DND-41 (cell line): ENCODE measurements at places on chromosomes 5 and 9.

- no peak for DNase-seq
Measured at GRCh38 chr5:154356020-154356655, 89.7 kb upstream of the SAP30L start.

GRCh38 chr9:108056084-108056804 lies 566.7 kb upstream of the KLF4 start:
- no peak for DNase-seq

DNA sequence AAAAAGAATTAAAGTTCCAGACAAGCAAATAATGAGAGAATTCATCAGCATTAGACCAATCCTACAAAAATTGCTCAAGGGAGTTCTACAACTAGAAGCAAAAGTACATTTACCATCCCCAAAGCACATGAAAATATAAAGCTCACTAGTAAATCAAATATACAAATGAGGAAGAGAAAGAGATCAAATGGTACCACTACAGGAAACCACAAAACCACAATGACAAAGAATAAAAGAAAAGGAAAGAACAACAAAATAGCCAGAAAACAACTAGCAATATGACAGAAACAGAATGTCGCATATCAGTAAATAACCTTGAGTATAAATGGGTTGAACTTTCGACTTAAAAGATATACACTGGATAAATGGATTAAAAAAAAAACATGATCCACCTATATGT lies 739.0 kb downstream of the DTWD2 start:
- DNase-seq = no peak

- DNase-seq = no peak
Measured at GRCh38 chr5:39451276-39451941, 26.6 kb upstream of the DAB2 start.

DNA sequence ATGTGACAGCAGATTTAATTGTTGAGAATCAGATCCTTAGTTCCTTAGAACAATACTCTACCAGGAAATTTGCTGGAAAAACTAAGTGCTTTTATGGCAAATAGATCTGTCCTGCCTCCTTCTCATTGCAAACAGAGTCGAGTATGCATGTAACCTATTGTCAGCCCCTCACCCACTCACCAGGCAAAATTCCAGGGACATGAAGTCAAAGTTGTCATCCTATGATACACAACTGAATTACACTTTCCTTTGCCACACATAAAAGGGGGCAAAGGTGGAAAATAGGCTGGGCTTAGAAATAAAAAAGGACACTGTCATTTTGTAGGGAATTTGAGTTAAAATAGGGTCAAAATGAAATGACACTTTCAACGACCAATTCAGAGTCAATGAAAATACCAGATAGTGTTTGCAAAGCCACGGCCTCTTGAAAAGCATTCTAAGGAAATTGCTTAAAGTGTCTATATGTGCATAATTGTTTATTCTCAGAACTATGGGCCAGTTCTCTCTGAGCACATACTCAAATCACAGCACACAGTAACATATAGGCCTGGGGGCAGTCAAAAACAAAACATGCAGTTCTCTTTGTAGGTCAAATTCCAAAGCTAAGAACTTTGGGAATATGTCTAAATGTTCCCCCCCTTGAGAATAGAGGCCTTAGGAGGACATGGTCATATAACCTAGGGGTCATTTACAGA lies 452.8 kb downstream of the NFIB start:
- DNase-seq = no peak

DNA sequence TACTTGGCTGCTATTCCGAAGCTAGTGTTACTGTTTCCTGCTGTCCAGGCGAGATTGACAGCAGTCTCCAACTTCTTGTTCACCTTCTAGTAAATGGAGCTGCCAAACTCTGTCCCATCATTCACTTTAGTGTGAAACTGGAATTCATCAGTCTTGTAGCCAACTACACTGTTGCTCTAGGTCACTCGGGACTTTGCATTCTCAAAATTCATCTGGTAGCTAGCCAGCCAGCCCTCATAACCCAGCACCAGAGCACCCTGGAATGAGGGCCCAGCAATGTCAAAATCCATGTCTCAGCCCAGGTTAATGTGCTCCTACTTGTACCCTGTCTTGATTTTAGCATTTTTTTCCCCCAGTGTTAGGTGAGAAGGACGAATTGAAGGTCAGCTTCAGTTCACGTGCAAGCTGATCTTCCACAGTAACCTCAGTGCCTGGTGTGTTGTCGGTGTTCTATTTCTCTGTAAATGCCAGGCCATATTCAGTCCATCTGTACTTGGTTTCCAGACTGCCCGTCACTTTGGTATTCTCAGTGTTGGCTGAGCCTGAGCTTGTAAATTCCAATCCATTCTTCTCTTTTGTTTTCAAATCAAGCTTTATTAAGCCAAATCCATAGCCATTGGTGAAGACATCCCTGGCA lies 28.9 kb downstream of the ZNF169 start:
- DNase-seq = no peak

- DNase-seq = no peak
Measured at GRCh38 chr5:82644766-82645165, 366.6 kb upstream of the RPS23 start.

GRCh38 chr9:89738137-89738932 lies 133.5 kb downstream of the GADD45G start:
- DNase-seq = no peak

DNA sequence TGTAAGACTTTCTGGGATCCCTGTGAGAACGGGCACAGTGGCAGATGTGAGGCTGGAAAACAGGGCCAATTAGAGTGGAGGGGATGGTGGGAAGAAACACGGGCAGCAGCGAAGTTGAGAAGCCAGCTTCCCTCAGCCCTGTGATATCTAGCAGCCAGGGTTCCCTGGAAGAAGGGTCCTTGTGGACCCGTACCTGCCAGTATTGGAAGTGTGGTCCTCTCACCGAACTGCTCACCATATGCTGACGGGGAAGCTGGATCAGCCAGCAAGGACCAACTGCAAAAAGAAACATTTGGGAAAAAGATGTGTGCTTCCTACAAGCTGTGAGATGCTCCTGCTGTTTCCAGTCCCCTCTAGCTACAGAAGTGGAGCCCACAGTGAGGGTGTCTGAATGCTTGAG lies 13.6 kb downstream of the CKMT2 start:
- no peak for DNase-seq

DNA sequence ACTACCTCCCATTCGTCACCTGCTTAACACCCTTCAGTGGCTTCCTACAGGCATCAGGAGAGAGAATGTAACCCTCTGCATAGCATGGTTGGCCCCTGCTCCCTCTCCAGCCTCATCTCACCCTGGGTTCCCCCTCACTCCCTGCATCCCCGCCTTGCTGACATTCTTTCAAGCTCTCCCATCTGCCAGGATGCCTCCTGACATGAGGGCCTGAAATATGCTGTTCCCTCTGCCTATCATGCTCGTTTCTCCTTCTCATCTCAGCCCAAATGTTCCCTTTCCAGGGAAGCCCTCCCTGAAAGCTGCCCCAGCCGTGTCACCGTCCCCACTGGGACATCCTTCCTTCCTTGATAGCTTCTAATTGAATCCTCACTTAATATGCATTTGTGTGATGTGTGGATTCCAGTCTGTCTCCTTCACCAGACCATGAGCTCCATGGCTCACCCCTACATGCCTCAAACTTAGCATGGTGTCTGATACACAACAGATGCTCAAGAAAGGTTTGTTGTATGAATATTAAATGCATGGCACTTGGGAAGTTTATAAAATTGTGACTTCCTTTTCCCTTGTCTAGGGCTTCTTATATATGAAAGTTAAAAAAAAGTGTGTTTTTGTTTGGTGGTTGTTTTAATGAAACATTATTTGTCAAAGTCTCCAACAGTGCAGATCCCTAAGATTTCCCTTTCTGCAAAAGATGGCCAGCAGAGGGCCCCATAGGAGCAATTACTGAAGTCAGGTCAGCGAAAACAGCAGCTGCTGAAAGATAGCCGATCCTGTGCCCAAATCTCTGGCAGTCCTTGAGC lies 7.3 kb upstream of the C5orf58 start:
- peak; percentile 74 for DNase-seq

DNA sequence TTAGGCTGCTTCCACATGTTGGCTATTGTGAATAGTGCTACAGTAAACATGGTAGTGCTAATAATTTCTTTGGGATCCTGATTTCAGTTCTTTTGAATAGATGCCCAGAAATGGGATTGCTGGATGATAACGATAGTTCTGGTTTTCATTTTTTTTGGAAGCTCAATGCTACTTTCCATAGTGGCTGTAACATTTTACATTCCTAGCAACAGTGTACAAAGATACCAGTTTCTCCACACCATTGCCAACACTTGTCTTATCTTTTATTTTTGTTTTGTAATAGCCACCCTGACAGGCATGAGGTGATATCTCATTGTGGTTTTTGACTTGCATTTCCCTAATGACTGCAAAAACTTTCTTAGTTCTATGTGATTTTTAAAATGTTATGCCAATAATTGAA lies 68.8 kb upstream of the LRRC70 start:
- DNase-seq = no peak

- DNase-seq = no peak
Measured at GRCh38 chr5:135921388-135921787, 25.7 kb upstream of the IL9 start.

DNA sequence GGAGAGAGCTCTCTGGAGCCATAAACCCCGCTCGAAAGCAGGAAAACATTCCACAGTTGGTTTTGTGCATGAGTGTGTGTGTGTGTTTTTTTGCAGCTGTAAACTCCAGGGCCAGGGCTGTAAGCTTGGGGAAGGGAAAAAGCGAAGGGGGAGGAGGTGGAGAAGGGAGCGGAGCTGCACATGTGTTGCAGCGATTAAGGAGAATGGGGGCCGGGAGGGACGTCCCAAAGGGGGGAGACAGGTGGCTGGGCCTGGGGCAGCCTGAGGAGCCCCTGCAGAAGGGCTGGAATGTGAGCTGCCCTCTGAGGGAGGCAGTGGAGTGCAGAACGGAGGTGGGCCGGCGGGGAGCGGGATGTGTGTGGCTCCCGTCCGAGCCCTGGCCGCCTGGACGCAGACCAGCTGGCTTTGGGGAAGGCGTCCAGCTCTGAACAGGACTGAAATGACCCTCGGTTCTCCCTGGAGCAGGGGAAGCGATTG lies 2.7 kb upstream of the MYMK start:
- no peak for DNase-seq

GRCh38 chr5:97545886-97546535 lies 363.0 kb upstream of the RIOK2 start:
- DNase-seq = no peak

- no peak for DNase-seq
Measured at GRCh38 chr9:23557689-23558088, 268.4 kb downstream of the ELAVL2 start.
